ENCODE measurements at places on chromosomes 5 and 9.

GRCh38 chr9:78856144-78856543 is 559.2 kb downstream of the PSAT1 start:
- DNase-seq = no peak

DNA sequence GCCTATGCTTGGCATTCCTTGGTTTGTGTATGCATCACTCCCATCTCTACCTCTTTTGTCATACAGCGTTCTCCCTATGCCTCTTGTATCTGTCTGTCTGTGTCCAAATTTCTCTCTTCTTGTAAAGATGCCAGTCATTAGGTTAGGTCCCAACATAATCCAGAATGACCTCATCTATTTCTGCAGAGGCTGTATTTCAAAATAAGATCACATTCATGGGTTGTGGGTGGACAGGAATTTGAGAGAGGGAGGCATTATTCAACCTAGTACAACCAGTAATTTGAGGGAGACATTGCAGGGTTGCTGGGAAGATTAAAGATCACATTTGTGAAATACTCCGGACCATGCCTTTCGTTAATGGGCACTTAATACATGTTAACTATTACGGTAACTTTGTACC is 155.0 kb downstream of the MAN2A1 start:
- DNase-seq = no peak

DNA sequence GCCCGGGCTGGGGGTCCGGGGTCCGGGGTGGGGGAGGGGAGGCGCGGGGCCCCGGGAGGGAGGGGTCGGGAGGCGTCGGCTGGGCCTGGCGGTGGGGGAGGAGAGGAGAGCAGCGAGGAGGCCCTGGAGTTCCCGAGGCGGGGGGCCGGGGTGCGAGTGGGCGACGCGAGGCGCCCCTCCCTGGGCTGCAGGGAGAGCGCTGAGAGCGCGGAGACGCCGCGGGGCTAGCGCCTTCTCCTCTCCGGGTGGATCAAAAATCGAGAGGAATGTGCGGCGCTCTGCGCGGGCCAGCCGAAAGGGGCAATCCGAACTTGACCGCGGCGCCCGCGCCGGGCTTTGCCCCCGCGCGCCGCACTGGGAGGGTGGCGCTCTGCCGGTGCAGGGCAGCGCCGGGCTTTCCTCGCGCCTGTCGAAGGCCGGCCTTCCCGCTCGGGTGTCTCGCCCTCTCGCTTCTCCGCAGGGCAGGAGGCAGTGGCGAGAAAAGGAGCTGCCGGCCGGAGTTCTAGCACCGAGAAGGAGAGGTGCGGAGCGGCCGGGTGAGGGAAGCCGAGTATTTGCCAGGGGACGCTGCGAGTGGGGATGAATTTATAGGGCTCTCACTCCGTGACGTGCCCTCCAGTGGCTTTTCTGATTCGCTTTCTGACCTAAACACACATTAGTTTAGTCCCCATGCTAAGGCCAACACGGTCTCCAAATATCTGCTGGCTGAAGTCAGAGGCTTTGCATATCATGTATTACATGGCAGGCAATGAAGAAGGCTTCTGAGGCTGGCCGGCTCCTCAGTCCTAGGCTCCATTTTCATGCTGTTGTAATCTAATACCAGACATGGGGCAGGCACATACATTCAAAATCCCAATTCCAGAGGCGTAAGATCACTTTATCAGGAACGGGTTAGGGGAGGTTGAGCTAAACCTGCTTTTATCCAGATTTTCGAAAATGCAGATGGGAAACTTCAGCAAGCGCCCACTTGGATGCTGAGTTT is 503 bp upstream of the GDNF start:
- DNase-seq = peak; percentile 45

- no peak for DNase-seq
These were observed 139.1 kb upstream of the ERCC6L2 start for GRCh38 chr9:95736370-95736769.

DNA sequence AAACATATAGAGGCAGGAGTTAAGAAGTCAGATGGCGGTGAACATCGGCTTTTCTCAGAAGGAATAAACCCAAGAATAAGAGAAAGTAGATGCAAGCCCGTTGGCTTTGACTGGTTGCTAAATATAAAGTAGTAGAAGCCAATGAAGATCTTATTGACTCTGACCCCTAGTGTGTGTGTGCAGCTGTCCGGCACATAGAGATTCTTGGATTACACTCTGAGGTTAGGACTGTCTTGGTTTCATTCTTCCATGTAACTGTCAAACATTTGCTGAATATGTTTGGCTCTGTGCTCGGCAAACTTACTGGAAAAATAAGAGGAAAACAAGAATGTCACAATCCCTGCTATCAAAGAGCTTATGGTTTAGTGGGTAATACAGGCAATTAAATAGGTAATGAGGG is 54.9 kb downstream of the ASTN2 start:
- no peak for DNase-seq

GRCh38 chr5:102807878-102808502 is 52.9 kb downstream of the PAM start:
- DNase-seq = peak; percentile 25

GRCh38 chr9:109745335-109746283 is 34.4 kb upstream of the PALM2AKAP2 start:
- no peak for DNase-seq

DNA sequence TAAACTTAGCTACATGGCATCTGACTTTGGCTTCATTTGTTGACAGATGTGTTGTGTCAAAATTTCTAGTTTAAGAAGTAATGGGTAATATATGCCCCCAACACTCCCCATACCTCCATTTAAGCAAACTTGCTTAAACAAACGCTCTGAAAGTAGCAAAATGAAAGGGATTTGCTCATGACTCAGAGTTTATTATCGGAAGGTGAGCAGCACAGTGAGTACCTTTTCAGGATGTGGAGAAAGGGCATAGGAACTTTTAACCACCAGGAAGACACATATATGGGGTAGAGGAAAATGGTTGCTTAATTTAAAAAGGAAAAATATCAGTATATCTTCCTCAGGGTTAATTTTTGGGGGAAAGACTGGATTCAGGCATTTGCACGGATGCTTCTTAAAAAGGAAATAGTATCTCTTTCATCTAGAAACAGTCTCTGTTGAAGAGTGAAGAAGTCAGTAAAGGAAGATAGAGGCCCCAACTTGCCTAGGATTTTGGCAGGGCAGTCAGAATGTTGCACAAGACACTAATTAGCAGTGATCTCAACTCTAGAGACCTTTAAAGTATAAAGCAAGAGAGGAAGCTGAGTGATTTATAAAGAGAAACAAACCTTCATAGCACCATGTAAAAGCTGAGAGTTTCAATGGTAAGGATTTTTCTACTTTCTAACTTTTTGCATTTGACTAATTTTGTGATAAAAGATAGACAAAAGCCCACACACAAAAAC is 155.1 kb downstream of the TRIO start:
- no peak for DNase-seq

GRCh38 chr5:43156388-43156787 is 35.6 kb upstream of the NIM1K start:
- no peak for DNase-seq

- peak; percentile 22 for DNase-seq
These were observed 82.8 kb downstream of the SLIT3 start for GRCh38 chr5:169218176-169218575.

DNA sequence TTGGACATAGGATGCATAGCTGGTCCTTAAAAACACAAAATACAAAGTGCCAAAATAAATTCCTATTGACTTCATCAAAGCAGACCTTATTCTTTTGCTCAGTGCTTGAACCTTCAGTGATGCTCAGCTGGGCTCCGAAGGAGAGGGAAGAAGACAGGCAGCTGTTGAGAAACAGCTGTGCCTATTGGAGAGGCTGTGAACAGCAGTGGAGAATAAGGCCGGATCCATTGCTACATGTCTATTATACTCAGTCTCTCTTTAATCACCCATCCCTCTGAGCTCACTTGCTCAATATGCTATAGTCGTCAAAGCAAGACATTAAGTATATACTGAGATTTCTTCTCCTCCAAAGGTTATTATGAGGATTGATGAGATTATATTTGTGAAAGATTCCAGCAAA is 174.4 kb downstream of the CHSY3 start:
- DNase-seq = no peak

DNA sequence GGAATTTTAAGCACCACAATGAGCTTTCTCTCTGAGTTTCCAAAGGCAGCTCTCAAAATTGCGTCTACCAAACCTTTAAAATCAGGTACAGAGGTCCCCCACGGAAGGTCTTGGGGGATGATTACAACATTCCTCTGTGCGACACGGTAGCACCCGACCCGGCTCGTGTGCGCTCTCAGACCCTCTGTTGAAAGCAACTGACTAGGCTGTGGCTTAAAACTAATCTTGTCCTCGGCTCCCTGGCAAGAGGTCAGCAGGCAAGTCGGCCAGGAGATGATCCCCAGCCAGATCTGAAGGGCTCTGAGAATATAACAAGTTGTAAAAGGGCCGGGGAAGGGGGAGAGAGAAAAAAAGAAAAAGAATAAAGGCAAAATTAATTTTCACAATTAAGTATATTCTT is 92.6 kb upstream of the LMX1B start:
- DNase-seq = no peak

DNA sequence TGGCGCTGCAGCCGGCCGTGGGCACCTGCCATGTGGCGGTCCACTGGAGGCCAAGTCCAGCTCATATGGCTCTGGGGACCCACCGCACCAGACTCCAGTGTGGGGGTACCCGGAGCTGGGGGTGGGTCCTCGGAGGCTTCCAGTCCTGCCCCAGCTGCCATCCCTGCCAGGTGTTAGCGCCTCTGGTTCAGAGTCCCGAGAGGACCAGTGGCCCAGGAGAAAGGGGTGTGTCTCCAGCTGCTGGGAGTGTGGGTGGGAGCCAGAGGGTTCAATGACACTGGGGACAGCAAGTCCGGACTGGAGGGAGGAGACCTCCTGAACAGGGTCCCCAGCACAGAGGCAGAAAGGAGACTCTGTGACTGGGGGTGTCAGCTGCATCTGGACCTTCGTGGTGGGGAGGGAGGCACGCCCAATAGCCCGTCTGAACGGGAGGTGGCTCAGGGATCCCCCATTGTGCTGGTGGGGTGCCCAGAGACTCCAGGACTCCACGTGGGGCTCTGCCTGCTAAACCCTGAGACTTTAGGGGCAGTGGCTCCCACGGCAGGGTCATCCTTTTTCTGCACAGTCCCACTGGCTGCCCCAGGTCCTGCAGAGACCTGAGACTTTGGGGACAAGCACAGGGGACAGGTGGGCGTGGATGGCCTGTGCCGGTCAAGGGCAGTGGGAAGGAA is 2.4 kb upstream of the AHRR start:
- no peak for DNase-seq

DNA sequence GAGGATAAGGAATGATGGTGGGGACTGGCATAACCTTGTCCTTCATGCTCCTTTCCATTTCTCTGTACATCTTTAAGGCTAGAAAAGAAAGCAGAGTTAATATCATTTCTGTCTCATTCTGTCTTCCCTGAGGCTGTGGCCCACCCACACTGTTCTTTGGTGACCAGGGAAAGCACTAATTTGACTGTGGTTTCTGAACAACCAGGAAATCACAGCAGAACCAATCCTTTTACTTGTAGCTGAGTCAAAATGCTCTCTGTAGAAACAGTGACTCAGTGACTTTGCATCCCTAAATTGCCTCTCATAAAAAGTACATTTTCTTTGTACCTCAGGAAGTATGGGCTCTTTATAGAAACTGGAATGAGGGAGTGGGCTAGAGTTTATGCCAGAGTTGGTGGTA is 28.1 kb downstream of the IL33 start:
- no peak for DNase-seq

DNA sequence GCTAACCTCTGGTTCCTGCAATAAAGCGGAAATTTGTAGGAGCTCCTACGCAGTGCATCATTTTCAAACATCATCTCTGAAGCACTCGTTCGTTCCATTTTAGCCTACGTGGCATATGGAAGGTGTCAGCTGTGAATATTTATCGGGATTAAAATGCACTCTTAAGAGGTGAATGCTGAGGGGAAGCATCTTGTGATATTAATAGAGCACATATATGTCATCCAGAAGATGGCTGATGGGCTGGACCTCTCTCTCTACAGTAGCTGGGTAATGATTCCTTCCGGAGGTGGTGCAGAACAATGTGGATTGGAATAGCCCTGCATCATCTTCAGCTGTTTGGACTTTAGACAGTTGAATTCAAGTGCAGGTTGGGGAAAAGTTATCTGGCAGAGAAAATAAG is 478.7 kb downstream of the DMAC1 start:
- no peak for DNase-seq

DNA sequence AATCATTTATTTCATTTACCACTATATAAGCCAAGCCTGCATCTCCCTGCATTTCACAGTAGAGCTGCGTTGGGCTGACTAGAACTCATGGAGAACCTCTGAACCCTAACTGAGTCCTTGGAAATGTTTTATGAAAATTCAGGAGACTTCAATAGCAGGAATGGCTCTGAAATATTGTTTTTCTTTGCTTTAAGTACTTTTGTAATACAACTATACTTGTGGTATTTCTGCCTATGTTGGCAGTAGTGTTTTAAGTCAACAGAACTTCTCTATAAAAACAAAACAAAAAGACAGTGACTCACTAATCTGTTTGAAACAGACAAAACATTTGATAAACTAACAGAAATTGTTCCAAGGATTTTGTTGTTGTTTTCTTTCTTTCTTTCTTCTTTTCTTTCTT is 489.2 kb upstream of the MEF2C start:
- no peak for DNase-seq

GRCh38 chr5:96651948-96652753 is 10.0 kb upstream of the CAST start:
- no peak for DNase-seq

DNA sequence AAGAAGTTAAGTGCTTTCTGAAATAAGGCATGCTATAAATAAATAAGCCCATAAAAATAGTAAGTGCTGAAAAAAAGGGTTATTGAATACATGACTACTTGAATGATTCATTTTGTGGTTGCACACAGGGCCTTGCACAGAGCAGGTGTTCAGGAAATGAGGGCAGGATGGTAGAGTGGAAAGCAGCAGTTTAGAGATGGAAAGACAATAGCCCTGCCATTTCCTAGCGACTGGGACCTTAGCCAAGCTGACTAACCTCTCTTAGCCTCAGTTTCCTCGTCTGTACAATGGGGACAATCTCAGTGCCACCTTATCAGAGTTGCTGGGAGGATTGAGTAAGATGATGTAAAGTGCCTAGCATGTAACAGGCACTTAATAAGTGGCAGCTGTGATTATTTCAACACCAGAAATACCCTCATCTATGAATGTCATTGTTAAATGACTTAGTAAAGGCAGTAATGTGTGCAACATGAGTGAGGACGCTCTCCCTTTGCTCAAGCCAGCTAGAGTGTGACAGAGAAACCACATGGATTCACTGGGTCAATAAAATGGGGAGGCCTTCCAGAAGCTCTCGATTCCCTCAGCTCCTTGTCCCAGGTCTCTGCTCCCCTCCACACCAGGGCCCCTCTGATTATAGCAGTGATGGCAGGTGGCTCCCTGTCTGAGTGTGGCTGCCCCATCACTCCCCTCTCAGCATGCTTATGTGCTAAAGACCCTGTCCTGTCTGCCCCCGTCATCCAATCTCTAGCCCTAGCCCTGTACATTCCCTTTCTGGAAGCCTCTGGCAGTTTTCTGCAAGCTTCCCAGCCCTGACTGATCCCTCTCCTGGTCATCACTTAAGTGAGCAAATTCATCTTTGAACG is 16.0 kb upstream of the PHF19 start:
- no peak for DNase-seq

DNA sequence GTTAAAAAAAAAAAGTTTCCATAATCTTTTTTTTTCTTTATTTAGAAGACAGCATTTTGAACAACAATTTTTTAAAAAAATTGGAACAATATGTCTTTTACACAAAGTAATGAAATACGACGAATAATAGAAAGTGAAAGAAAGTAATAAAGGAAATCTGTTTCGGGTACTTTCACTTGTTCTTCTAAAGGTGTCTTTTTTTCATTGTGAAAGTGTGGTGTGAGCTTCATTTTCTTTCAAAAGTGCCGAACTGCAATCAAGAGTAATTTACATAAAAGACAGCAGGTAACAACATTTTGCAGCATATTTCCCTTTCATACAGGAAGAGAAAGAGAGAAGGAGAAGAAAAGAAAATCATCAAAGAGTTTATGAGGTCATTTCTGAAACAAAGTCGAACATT is 159.7 kb upstream of the CDH12 start:
- DNase-seq = no peak

Data from SK-N-DZ (cell line).